HFF-Myc (cell line): ENCODE measurements at places on chromosomes 6 and 20.

DNA sequence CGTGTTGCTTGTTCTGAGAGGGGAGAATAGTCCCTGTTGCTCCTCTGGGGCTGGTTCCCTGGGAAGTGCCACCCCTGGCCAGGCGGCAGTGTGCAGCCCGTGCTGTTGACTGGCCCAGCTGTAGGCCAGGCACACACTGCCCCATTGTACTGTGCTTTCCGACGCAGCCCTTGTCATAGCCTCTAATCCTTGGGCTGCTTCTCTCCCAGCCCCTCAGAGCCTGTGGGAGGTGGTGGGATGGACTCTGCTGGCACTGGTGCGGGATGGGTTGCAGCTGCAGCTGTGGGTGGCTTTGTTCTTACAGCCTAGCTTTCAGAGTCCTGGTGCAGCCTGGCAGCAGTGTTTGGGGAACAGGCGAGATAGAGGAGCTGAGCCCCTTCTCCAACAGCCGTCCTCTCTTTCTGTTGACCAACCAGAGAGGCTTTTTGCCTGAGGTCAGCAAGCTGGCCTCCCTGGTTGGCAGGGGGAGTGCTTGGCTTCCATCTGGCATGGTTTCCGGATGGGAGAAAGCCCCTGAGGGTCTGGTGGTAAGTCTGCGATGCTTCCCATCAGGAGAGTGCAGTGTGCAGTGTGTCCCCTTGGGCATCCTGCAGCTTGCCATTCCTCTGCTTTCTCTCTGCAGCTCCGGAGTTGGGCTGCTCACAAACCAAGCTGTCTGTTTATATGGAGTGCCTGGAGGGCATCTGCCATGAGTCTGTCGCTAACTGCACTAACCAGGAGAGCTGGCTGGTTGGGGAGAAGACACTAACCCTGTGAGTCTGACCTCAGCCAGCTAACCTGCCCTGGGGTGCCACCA, 12.1 kb downstream of the TJAP1 start:
- no peak for DNase-seq

DNA sequence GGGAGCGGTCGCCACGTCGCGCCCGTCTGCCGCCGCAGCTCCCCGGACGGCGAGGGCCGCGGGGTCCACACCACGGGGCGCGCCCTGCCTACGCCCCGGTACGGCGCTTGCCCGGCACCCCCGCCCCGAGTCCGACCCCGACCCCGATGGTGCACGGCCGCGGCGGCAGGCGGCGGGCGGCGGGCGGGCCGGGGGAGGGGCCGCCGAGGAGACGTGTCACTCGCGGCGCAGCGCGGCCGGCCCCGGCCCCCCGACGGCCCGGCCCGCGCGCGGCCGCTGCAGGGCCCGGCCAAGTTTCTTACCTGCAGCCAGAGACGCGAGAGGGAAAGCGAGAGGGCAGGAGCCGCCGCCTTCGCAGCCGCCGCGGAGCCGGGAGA, 328 bp downstream of the RRBP1 start:
- no peak for DNase-seq

DNA sequence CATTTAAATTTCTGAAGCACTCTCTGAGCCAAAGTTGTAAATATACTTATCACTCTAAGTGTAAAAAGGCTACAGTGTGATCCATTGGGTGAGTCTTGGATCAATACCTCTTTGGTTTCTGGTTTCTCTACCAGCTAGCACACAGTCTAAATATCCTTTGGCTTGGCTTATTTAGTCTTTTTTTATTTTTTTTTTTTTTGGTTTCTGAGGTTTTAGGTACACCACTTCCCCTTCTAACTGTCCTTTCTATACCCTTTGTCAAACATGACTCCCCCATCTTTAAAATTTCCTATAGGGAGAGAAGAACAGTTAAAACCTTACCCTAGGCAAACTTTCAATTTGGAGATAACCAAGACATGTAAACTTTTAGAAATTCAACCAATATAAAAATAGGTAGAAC, 379.0 kb downstream of the PHF3 start:
- DNase-seq = no peak

GRCh38 chr20:33787253-33787891, 23.8 kb upstream of the CHMP4B start:
- no peak for DNase-seq

DNA sequence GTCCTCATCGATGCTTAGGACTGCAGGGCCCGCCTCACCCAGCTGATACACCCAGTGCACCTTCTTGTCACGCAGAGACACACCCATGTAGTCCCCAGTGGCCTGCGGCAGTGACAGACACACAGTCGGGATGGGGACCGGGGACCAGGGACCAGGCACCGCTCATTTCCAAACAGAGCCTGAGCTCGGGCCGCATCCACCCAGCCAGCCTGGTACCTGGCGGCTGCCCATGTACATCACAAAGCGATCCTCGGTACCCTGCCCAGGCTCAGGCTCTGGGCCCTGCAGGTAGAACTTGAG, 11.5 kb downstream of the ADRM1 start:
- no peak for DNase-seq

DNA sequence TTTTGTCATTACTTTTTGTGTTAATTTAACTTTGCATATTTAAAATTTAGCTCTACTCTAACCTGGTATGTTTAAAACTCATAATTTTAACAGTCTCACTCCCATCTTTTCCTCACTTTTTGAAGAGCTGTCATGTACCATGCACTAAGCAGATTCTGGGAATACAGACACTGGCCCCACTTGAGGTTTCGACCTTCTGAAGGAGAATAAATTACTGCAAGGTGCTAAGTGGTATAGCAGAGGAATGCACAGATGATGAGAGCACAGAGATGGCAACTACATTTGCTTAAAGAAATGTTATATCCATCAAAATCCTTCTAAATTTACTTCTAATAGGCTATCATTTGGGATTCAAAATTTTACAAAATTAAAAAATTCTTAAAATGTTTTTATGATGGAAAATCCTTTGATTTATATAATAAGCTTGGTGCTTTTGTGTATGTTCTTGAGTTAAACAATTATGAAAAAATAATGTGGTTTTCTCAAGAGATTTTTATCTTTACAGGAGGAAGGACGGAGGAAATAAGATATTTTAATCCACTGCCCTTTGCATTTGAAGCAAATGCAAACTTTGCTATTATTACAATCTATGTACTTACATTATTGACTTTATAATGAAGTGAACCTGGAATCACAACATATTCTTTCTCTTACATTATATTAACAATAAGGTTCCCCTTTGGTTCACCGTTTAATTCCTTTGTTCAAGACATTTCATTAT, 79.3 kb downstream of the AHI1 start:
- DNase-seq = no peak

DNA sequence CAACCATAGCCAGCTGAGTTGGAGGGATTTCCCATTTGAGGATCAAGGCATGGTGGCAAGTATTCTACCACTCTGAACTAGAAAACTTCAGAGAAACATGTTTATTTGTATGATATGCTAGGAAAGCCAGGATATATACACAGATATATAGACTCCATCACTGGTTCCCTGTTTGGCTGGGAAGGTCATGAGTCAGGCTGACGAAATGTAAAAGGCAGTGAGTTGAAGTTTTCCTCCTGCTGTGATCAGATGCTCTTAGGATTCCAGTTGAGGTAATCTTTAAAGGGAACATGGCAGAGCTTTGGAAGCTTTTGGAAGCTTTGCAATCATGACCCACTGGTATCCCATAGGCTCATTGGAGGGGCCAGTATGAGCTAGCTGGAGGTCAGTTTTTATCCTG, 1369.1 kb downstream of the EPHA7 start:
- no peak for DNase-seq

GRCh38 chr6:30206799-30207618, 6.2 kb downstream of the TRIM26 start:
- peak; percentile 52 for DNase-seq

GRCh38 chr20:60085551-60086132, 127.4 kb downstream of the CDH26 start:
- DNase-seq = no peak

DNA sequence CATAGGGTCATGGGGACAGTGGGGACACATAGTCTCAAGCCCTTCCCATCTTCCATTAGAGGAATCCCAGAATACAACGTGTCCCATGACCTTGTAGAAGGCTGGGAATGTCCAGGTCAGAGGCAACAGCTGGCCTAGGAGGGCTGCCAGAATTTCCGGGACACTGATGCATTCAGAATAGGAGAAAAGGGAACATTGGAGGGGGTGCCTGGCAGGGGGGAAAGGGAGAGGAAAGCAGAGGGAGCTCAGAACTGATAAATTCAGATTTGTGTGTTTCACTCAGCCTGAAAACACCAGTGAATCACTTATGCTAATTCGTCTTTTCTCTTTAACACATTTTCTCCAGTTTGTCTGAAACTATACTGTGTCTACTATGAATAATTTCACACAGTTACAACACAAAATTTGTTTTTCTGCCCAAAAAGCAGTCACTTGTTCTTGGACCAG, 35.5 kb upstream of the BMP2 start:
- no peak for DNase-seq

GRCh38 chr20:43949741-43950618, 35.3 kb downstream of the TOX2 start:
- DNase-seq = no peak

DNA sequence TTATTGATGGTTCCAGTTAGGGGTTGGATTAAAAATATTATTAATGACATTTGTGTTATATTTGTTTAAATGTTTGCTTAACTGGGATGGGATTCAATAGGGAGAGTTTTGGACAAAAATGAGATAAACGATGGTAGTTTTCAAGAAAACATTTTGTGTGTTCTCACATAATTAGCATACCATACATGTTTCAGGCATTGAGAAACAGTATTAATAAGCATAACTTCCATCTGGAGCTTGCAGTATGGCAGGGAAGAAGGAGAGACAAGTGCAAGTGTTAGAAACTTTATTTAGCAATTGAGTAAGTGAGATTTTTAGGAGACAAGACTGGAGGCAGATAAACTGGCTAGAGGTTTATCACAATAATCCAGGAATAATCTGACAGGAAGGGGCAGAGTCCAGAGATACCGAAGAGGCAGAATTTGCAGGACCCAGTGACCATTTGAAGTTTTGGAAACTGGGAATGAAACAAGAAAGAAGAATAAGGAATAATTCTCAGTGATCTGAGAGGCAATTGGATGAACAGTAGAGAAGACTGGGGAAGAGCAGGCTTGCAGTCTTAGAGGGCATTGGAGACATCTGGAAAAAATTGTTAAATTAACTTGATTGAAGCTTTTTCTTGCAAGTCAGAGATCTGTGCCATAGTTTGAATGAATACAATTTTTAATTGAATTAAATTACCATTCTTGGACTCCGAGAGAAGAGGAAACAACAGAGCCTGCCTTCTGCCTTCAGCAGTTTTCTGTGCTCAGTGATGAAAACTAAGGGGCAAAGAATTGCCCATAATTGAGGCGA, 73.0 kb upstream of the PTCHD4 start:
- DNase-seq = no peak
